Panc1 (cell line): ENCODE measurements at places on chromosomes 2 and 18. TPM values are rescaled to one million over a fixed set of nuclear protein-coding genes. Genes with fewer than 3 reads are reported as not detected.

Gene SYT4
- total RNA-seq, result not detected

DNA sequence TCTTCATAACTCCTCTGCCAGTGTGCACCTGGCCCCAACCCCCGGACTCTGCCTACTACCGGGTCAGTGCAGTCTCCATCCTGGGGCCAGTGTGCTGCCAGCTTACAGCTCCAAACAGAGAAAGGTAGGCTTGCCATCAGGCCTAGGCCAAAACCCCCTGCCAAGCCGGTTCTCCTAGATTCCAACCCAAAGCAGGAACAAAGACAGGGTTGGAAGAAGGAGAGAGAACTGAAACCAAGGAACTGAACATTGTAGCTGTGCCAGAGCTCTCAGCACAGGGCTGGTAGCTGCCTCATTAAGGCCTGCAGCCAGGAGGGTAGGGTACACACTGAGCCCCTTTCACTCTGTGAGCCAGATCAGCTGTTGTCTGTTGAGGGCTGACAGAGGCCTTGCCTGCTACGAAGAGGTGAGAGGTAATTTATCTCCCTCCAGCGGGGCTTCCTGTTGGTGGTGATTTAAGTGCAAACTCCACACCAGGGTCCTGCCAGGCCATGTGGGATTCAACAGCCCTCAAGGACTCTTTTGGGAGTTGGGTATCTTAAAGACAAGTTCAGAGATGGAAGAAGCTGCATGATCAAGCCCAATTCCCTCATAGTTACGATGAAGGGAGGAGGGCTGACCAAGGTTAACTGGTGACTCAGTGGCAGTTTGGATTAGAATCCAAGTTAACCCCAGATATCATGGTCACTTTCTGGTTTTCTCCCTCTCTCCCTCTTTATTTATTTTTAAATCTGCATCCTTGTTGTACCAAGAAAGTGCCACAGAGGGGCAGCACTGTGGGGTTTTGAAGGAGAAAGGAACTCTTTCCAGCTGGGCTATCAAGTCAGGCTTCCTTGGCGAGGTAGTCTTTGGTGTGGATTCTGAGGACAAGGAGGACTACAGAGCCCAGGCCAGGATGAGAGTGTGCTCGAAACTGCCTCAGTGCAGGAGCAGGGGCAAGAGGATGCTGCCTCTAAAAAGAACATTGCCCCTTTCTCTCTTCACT, 48.1 kb downstream of the CYRIA start:
- DNase-seq, result no peak

- no peak for DNase-seq
These were observed 14.6 kb downstream of the UGP2 start for GRCh38 chr2:63856303-63856603.

GRCh38 chr2:45311559-45311958, 299.5 kb downstream of the SRBD1 start:
- DNase-seq, result no peak
